Myocyte (in vitro differentiated cells): ENCODE measurements at places on chromosomes 4 and X.

DNA sequence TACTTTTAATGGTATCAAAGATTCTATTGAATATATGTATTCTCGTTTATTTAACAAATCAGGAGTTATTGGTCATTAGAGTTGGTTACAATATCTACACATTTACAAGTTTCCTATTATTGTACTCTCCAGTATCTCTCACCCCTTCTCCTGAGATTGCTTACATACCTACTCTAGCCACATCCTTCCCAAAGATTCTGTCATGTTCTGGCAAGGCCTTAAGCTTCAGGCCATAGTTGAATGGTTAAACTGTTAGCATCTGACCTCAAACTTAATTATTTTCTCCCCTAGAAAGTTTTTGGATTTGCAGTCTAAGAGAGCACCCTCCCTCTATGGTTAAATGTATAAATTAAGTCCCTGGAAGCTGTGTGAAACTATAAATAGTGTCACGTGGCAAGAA lies 784.2 kb downstream of the GLUD2 start:
- no peak for DNase-seq

DNA sequence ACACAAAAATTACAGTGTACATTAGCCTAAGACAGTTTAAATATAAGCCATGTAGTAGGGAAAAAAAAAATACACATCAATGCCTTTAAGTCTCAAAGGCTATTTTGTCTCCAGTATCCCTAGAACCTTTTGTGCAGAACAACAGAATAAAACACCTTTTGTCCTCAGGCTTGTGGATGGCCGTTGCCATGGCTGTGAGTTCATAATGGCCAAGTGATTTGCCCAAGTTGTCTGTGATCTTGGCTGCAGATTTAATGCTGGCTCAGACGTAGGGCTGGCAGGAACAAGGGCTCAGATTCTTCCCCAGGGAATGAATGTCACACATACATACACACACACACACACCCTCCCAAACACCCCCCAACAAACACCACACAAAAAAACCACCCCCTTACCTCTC lies 25.3 kb downstream of the GPM6B start:
- no peak for DNase-seq

DNA sequence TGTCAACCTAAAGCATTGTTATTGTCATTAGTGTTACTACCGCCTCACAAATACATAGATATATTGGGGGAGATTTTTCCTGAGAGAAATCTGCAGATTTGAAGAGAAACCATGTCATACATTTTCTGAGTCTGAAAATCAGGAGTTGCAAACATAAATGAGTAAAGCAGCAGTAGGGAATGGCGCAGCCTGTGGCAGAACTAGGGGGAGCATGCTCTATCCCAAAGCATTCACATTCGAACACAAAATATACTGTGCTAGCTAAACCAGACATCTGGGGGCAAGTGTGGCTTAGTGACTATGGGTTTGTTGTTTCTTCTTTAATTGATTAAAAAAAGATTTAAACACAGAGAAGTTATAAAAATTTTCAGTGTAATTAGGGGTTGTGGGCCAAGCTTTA lies 83.2 kb downstream of the CPE start:
- no peak for DNase-seq

DNA sequence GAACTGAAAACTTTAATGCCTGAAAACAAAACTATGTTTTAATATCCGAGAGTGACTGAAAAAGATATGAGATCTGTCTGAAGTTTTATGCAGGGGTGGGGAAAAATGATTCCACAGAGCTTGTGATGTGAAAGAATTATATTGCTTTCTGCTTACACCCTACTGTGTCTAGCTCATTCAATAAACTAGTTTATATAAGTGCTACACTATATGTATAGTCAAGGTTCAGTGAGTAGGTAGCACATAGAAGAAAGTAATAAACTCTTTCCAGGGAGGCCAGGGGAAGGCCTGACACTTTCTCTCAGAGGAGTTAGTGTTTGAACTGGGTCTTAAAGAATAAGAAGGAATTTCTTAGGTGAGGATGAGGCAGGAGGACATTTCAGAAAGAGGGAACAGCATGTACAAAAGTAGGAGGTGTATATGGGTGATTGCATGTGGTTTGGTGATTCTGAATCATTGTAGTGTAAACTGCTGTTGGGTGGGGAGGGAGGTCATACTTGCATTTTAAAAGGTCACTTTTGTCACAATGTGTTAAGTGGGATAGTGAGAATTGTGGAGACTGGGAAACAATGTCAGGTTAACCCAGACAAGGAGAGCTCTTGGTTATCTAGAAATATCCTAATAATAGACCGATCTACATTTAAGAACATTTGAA lies 25.1 kb upstream of the TEX13D start:
- DNase-seq: no peak

DNA sequence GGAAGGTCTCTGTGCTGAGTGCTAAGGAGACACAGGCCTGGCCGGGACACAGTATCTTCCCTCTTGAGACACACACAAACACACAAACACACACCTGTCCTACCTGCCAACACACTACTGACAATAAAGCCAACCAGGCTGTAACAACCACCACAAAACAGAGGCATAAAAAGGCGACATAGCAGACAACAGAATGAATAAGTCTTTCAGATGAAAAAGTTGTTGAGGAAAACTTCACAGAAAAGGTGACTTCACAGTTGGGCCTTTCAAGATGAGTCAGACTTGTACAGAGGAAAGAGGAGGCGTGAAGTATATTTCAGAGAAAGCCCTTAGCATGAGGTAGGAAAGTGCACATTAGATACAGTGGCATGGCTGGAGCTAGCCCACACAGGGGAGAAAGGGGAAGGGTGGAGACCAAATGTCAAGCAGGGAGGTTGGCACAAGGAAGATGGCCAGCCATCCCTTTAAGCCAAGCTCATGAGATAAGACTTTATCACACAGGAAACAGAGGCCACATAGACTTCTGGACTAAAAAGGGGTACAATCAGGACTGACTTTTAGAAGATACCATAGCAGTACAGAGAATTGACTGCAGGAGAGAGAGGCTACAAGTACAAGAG lies 54.0 kb downstream of the SLC9A7 start:
- DNase-seq: no peak

DNA sequence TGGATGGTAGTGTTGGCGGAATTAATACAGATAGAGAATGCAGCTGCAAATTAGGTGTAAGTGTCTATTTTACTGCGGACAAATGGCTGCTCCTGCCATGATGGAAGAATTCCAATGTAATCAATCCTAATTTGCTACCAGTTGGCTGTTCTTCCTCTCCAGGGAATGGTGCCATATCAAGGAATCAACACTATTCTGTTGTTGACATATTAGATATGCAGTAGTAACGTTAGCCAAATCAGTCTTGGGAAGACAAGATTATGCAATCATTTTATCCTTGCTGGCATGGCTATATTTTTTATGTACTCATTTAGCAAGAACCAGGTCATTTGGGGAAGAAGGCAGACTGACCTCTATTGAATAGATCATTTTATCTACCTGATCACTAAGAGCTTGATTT lies 271.2 kb upstream of the AGA start:
- no peak for DNase-seq

DNA sequence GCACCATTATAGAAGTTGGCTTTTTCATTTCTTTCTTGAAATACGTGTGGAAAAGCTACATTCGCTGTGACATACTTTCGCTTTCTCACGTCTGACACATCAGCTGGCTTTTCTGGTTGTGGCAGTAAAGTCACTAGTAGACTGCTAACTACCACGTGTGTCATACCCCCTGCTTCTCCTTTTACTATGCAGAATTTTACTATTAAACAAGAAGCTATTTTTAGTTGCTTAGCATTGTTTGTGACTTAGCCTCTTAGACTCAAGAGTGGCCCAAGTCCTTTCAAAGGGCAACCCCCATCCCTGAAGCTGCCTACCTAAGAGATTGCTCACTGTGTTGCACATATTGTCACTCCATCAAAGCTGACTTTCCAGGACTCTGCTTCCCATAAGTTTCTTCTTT lies 2.1 kb upstream of the IL2 start:
- peak; percentile 28 for DNase-seq

GRCh38 chrX:142134533-142134932 lies 70.6 kb downstream of the MAGEC2 start:
- no peak for DNase-seq

GRCh38 chrX:16479206-16479869 lies 170.6 kb upstream of the S100G start:
- DNase-seq: no peak

GRCh38 chr4:152528060-152528459 lies 7.8 kb downstream of the FBXW7 start:
- DNase-seq: no peak

DNA sequence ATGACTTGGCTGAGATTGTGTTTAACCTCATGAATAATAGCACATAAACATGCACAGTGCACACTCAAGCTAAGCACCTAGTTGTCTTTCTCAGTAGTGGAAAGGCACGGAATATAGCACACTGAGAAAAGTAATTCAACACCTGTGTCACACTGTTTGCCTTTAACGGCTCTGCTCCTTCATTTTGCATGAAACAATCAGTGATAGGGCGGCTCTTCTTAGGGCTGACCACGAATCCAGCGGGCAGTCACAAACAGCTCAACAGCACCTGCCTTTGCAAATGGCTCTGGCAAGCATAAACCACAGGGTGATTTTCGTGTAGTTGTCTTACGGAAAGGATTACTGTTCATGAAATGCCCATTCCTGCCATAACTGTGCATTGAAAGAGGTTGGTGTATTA lies 954.0 kb upstream of the TENM3 start:
- DNase-seq: peak; percentile 14

- DNase-seq: no peak
Measured at GRCh38 chr4:168218645-168219044, 99.9 kb downstream of the DDX60 start.

DNA sequence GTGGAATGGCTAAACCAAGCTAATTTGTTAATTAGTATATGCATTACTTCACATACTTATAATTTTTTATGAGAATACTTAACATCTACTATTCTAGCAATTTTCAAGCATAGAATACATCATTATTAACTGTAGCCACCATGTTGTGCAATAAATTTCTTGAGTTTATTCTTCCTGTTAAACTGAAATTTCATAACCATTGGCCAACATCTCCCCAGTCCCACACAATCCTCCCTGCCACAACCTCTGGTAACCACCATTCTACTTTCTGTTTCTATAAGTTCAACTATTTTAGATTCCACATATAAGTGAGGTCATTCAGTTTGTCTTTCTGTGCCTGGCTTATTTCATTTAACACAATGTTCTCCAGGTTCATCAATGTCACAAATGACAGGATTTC lies 208.5 kb downstream of the PPP4R3C start:
- no peak for DNase-seq

DNA sequence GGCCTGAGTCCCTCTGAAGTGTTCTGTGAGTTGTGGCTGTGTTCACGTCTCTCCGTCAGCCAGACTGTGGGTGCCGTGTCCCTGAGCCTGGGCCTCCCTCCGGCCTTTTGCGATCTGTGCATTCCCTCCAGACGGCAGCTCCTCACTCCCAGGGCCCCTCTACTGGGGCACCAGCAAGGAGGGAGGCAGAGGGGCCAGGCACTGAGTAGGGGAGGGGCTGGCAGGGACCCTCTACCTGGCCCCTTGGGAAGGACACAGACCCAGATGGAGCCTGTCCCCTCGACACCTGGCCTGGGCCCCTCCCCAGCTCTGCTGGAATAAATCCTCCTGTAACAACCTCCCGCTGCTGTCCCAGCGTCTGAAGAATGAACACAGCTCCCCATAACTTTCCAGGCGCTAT lies 110.0 kb upstream of the NKX1-1 start:
- no peak for DNase-seq

GRCh38 chrX:150543230-150544155 lies 24.9 kb upstream of the MTM1 start:
- DNase-seq: peak; percentile 76

DNA sequence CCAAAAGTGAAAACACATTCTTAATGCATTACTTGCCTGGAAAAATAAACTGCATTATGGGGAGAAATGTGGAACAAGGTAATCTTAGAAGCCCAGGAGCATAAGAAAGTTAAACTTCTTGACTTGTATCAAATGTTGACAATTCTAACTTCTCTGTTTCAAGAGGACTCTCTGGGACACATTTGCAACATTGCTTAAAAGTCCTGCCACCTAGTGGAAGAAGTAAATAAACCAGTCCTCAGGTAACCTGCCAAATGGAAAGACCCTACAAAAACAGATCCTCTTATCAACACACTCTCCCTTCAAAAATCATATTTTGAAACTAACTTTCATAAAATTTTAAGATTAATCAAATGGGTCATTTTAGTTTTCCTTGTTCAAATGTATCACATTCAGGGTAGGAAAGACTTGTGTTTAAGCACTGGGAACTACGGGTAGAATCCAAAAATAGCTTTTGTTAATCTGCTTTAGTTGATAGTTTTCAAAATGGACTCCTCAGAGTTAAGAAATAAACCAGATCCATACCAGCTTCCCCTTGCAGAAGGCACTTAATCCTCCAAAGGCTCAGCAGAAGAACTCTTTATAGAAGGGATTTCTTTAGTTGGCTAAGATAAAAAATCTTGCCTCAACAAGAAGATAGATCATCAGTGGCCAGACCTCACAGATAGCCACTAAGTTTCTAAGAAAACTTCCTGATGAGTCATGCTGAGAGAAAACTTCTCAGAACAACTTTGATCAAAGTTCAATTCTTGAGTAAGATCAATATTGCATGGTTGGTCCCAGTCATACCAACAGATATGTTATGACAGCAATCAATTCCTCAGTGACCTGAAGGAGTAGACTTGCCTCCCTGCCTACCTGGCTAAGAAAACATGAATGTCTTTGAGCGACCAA lies 141.7 kb downstream of the HHIP start:
- peak; percentile 44 for DNase-seq

DNA sequence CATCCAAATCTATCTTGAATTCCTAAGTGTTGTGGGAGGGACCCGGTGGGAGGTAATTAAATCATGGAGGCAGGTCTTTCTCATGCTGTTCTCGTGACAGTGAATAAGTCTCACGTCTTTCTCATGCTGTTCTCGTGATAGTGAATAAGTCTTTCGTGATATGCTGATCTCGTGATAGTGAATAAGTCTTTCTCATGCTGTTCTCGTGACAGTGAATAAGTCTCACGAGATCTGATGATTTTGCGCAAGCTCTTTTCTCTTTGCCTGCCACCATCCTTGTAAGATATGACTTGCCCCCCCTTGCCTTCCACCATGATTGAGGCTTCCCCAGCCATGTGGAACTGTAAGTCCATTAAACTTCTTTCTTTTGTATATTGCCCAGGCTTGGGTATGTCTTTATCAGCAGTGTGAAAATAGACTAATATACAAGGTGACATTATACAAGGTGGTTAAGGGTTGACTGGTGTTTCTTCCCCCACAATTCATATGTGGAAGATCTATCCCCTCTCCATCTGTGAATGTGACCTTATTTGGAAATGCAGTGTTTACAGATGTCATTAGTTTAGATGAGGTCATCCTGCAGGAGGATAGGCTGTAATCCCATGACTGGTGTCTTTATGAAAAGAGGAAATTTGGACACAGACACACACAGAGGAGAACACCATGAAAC lies 27.6 kb downstream of the ARSD start:
- DNase-seq: no peak

GRCh38 chrX:65136424-65136823 lies 160.2 kb upstream of the ZC4H2 start:
- no peak for DNase-seq
